Activated naive CD4-positive, alpha-beta T cell treated with anti-CD3 and anti-CD28 coated beads, Interleukin-2, amount 50 U/mL, for 72 hours (primary cell): ENCODE measurements at places on chromosomes 2 and 18. TPM values are rescaled to one million over a fixed set of nuclear protein-coding genes. Genes with fewer than 3 reads are reported as not detected.

DNA sequence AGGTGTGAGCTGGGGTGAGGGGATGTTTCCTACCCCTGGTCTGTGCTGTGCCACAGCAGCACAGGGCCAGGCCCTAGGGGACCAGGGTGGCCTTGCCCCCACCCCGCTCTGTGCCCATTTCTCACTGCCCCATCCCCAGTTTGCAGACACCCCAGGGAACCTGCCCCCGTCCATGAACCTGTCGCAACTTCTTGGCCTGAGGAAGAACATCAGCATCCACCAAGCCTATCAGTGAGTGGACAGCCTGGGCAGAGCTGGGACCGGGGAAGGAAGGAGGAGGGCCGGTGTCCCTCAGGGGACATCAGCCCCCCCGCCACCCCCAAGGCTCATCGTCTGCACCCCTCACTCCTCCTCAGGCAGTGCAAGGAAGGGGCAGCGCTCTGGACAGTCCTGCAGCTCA is 7.5 kb downstream of the PROM2 start:
- no peak for DNase-seq

DNA sequence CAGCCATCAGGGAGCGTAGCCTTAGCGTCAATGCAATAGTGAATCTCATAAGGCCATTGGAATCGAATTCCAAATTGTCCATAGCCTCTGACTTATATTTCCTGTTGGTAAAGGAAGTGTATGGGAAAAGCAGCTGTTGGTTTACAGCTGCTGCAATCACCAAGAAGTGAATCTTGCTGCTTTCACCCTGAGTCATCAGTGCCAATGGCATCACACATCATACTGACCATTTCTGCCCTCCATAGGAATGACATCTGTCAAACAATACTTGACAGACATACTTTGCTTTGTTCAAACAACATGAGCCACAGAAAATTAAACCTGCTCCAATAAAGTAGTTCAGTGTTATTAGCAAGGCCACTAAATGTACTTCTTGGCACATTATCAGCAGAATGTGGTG is 111.2 kb upstream of the KLHL29 start:
- no peak for DNase-seq

- DNase-seq = no peak
Measured at GRCh38 chr2:70767079-70767698, 811 bp downstream of the ADD2 start.

DNA sequence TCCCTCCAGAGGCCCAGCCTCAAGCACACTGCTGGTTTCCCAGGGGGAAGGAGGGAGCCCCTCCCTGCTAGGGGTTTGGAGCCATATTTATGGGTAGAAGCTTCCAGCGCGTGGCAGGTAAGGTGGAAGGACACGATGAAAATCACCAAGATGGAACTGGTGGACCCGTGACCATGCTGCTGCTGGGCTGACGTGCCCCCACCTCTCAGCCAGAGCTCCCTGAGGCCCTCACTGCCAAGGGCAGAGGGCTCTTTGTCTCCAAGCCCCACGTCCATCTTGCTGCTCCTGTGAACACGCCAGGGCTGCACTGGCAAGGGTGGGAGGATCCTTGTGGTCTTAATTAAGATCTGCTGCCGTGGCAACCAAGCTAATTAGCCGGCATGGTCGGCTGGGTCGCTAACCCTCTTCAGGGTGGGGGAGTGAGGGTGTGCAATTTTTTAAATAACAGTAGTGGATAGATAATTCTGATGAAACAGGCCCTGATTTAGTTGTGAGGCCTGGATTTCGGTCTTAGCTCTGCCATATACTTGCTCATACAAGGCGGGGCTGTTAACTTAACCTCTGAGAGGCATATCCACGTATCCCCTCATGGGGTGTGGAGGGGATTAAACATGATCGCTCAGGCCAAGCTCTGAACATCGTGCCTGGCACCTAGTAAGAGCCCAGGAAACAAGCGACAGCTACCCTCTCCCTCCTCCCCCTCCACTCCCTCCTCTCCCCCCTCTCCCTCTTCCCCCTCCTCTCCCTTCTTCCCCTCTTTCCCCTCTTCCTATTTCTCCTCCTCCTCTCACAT is 232.8 kb downstream of the CELF4 start:
- no peak for DNase-seq

DNA sequence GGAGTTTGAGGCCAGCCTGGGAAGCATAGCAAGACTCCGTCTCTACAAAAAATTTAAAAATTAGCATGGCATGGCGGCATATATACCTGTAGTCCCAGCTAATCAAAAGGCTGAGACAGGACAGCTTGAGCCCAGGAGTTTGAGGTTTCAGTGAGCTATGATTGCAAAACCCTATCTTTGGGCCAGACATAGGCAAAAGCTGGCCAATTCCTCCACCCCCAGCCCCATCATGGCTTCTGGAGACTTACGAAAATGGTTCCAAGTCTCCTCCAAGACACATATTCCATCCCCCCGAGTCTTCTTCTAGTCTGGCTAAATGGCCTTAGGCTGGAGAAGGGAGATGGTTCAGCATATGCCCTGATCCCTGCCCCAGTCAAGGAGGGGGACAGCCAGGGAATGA is 172.8 kb upstream of the HAAO start:
- no peak for DNase-seq

- DNase-seq = no peak
Measured at GRCh38 chr2:152505495-152505906, 170.5 kb downstream of the FMNL2 start.

DNA sequence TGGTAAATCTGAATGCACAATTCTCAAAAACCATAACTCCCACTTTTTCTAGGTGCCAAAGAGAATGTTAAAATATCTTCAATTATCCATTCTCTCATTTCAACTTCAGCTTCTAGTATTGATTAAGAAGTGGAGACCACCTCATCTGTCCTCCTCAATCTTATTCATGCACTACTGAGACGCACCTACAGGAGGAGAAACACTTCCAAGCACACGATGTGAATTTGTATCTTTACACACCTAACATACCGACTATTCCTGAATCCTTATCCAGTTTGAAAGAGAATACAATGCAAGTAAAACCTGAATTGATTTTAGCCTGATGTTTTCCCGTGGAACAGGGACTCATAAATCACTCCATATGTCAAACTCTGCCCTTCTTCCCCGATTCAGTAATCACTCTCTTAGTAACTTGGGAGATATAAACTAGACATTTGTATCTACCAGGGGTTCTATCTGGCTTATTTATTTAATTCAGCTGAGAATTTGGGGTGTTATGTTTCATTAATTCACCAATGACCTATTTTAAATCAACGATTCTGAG is 101.0 kb downstream of the MREG start:
- DNase-seq = no peak

GRCh38 chr2:100197631-100198153 is 55.3 kb upstream of the AFF3 start:
- no peak for DNase-seq

DNA sequence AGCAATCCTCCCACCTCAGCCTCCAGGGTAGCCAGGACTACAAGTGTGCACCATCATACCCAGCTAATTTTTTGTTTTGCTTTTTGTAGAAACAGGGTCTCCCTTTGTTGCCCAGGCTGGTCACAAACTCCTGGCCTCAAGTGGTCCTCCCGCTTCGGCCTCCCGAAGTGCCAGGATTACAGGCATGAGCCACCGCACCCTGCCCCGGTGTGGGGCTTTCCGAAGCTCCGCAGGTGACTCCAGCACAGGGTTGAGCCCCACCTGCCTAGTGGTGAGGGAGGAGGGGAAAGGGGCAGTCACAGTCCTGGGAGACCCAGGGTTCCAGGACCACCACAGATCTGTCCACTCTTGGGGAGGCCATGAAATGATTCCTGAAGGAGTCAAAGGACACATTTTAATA is 5.2 kb downstream of the PRLH start:
- DNase-seq = no peak

- no peak for DNase-seq
Measured at GRCh38 chr2:113124181-113124961, 3.0 kb upstream of the IL1RN start.

DNA sequence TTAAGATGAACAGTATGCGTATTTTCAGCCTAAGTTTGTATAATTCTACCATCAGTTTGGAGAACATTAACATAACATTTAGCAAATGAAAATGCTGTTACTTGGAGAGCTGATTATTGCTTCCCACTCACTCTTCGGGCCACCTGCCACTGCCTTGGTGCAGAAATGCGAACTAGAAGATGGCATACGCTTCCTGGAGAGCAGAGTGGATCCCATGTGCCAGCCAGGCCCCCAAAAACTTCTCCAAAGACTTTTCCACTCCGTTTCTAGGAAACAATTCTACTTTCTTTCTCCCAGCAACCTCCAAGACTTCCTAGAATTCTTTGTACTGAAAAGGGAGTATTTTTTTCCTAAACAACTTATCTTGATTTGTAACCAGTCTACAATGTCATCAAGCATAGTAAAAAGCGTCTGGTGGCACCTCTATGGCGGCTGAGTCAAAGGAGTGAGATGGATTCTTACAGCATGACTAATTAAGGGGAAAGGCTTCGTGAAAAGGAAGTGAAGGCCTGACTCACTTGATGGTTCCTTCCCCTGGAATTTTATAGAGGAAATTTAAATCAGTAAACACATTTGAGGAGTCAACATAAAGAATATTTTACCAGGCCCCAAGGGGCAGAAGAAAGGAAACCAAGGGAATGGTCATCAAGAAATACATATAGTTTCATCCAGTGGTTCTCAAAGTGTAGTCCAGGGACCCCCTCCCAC is 36.6 kb downstream of the FEZ2 start:
- DNase-seq = no peak

DNA sequence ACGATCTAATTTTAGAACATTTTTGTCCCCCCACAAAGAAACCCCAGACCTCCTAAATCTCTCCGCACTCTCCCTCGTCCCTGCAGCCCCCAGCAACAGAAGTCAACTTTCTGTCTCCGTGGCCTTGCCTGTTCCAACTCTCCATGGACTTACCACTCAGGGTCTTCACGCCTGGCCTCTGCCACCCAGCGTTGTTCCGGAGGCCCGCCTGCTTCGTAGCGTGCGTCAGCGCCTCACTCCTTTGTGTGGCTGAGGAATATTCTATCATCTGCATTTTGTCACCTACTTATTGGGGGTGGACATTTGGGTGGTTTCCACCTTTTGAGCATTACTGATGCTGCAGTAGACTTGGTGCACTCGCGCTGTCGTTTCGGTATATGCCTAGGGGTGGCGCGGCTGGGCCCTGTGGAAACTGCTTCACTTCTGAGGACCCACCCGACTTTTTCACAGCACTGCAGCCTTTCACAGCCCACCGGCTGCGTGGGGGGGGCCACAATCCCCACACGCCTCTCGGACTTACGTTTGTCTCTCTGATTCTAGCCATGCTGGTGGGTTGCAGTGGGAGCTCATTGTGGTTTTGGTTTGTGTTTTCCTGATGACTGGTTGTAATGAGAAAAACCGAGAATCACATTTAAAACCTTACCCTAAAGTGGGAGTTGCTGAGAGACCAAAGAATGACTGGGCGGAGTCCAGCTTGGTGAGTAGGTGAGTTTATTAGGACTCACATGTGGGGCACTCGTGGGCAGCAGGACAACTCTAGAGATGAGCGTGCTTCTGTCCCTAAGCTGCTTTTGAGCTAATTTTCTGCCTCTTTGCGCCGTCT is 1.4 kb upstream of the HSBP1L1 start:
- DNase-seq = no peak

DNA sequence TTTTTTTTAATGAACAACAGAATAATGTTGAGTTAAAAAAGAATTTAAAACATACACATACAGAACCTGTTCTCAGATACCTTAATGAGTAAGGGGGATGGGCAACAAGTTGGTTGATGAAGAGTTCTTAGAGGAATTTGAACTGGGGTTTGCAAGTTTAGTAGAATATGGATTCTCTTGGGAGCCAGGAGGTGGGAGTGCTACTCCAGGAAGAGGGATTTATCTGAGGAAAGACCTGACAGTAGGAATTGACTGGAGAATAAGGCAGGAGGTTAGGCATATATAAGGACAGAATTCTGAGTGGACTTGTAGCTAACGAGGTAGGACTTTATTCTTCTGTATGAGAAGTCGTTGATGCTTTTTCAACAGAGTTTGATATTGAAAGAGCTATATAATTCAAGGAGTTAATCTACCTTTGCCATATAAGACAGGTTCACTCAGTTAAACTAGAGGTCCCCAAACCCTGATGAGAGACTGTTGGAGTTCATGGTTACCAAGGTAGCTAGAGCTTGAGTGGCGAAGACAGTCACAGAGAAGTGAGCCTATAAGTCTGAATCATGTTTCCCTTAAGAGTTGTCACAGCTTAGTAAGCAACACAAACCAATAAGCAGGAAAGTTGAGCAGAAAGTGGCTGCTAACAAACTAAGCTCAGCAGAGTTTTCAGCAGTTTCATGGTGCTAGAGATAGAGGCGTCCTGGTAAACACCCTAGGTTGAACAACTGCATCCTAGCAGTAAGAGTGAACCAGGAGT is 88.2 kb downstream of the NCOA1 start:
- no peak for DNase-seq

GRCh38 chr2:8893978-8894820 is 56.8 kb upstream of the KIDINS220 start:
- DNase-seq = no peak

GRCh38 chr2:64504774-64505720 is 19.1 kb upstream of the AFTPH start:
- no peak for DNase-seq

DNA sequence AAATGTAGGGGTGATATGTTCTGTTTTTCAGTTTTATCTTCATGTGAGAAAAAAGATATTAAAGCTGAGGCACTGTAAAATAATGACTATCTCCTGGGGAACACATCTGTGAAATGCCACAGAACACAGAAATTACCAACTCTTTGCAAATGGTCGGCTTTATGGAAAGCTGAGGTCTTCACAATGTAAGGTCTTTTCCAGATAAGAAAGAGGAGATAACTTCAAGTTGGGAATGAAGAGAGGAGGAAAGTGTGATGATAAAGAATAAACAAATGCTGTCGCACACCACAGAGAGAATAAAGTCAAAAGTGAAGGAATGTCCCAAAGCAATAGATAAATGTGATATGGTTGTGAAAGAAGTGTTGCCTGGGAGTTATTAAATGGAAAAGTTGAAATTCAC is 1.2 kb upstream of the ALPK2 start:
- no peak for DNase-seq

- no peak for DNase-seq
Measured at GRCh38 chr2:2575181-2575577, 244.1 kb upstream of the MYT1L start.

- DNase-seq = no peak
Measured at GRCh38 chr2:241808721-241809382, at the start of gene NEU4. NEU4 (plus strand) TSS chr2:241809193; CDS start chr2:241814485, 5,292 bp downstream.

- no peak for DNase-seq
Measured at GRCh38 chr2:232018181-232018580, 56.7 kb downstream of the DIS3L2 start.

GRCh38 chr2:217162533-217162932 is 302.7 kb upstream of the TNP1 start:
- no peak for DNase-seq

- DNase-seq = no peak
Measured at GRCh38 chr18:68992719-68993482, 195.0 kb downstream of the CCDC102B start.

DNA sequence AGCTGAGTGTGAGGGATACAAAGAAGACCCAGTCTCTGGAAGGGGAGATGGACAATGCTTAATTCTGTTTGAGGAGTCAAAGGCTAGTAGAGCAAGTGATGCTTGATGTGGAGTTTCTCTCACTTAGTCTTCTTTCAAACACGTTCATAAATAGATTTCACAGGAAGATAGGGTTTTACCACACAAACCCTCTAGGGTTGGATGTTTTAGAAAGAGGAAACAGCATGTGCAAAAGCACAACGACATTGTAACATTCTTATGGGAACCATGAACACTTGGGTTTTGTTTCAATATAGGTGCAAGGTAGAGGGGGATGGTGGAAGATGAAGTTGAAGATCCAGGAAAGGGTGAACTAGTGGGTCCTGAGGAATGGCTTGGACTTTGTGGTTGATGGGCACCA is 10.8 kb upstream of the EFEMP1 start:
- no peak for DNase-seq

CFAP65 gene
- total RNA-seq = not detected

ACTG2 gene
- 0.27 TPM for total RNA-seq

G6PC2 gene
- total RNA-seq = not detected

LRRC30 gene
- total RNA-seq = not detected
